ENCODE measurements at places on chromosomes 1 and 21.

DNA sequence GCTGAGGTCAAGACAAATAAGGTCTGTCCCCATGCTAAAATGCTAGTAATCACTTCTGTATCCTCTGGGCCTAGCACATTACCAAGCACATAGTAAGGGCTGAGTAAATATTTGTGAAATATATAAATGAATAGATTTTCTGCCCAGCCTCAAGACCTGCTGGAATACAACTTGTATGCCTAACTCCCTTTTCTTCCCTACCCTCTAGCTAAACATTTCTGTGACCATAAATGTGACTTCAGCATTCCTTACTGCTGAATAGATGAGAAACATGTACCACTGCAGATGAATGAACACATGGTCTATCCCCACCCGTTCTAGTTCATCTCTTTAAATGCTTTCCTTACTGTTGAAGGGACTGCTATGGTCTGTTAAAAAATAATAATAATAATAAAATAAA is 209.0 kb upstream of the HOOK1 start:
- DNase-seq = no peak

DNA sequence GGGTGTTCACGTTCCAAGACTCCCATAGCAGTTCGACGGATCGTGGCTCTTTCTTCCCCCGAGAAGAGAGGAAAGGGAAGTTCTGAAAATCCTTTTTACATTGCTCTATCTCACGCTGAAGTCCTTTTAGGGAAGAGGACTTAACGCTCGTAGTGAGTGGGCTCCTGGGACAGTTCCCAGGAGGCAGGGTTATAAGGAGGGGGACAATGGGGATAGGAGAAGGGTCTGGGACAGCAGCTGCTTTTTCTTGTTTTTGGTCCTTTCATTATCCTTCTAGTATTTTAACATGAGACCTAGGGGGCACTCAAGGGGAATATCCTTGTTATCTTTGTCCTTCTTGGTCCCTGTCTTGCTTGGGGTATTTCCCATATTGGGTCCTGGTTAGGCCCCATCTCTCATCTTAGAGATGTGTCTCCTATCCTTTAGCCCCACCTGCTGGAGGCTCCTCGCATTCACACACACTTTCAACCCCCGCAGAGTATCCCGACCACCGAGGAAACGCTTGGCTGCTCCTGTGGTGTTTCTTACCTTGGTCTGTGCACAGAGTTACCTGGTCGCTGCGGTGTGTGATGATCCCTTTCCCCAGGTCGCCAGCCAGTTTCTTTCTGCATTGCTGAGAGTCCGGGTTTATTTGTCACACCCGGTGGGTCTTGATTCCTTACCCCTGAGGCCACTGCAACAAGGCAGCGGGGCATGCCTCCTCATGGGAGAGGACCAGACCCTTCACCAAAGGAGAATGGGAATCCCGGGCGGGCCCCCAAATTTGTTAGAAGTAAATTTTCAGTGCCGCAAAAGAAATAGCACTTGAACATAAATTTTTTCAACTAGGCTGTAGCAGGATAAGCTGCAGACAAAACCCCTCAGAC is 29.7 kb downstream of the SCCPDH start:
- peak; percentile 16 for DNase-seq

- no peak for DNase-seq
These were observed 70.7 kb downstream of the COL24A1 start for GRCh38 chr1:86085741-86086409.

DNA sequence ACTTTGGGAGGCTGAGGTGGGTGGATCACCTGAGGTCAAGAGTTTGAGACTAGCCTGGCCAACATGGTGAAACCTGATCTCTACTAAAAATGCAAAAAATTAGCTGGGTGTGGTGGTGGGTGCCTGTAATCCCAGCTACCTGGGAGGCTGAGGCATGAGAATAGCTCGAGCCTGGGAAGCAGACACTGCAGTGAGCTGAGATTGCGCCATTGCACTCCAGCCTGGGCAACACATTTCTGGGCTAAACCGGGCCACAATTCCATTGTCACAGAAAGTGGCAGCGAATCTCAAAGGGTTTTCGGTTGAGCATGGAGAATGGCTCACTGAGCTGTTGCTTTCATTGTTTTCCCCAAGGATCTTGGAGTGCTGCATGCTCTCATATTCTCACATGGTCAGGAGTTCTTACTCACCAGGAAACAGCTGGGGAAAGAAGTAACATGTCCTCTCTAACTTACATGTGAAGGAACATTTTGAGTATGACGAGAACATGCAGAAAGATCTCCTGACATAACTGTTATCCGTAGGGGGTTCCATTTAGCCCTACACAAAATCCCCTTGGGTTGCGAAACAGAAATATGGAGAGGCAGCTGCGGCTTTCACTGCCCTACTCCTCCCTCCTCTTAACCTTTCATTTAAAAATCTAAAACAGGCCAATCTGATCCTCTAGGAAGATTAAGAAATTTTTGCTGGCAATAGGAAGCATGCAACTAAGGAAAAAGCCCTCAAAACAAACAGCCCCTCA is 341.1 kb downstream of the PCP4 start:
- DNase-seq = no peak

DNA sequence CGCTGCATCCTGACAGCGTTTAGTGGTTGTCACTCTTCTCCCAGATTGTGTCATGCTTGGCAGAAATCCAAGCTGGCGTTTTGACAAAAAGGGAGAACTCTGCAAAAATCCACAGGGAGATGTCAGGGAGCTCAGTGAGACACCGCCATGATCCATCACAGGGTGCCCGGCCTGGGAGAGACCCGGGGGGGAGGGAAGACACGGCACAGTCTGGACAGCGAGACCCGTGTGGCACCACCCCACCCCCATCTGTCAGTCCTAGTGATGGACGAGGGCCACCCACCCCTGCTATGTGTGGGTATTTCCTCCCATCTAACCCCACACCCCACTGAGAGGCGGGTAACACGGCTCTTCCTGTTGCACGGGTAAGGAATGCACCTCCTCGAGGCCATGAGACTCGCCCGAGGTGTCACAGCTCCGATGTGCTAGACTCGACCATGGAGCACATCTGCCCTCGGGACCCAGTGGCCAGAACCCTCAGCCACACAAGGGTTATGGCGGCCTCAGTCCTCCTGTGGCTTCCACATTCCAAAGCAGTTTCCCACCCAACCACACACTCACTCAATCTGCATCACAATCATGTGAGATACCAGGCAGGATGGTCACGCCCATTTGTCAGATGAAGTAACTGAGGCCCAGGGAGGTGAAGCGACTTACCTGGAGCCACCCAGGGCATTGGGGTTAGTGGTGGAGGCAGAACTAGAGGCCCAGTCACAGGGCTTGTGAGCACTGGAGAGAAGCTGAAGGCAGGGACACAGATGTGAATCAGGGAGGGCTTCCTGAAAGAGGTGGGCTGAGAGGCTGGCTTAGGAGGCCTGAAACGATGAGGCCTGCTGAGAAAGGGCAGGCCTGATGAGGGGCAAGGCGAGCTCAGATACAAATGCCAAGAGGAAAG is 688.5 kb downstream of the MATN1 start:
- no peak for DNase-seq

DNA sequence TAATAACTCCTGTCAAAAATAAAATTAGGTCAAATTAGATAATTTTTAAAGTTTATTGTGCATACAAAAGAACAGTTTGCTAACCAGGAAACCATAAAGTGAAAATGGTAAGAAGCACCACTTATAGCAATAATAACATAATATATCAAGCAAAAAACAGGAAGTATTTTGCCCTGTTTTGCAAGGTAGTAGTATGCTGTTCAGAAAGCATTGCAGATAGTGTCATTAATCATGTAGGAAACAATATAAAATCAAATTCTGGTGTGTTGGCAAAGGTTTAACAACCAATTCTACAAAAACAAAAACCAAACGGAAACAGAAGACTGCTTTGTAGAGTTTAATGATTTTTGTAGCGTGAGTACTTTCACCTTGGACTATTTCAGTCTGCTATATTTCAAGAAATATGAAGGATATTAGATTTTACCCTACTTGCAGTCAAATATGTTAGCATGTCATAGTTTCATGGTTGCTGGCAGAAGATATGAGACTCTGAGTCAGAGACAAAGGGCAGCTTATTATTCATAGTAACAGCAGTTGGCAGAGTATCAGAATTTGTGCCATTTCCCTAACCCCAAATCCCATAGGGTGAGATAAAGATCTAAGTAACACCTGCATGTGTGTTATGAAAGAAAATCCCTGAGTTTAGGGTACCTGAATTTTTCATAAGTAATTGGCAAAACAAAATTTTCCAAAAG is 729.0 kb upstream of the BRINP3 start:
- no peak for DNase-seq

DNA sequence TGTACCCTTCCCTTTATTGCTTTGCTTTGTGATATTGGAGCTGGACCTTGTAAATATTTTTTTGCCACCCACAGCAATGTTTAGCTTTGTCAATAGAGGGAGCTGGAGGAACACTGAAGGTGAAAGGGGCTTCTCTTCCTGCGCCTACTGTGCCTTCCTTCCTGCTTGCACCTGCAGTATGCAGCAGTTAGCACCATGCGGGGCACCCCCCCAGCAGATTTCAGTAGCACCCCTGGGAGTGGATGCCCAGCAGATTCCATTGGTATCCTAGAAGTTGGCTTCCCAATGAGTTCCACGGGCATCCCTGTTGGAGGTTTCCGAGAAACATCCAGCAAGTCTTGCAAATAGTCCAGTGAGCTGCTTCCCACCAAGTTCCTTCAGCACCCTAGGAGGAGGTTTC is 25.6 kb downstream of the S100A10 start:
- peak; percentile 25 for DNase-seq

DNA sequence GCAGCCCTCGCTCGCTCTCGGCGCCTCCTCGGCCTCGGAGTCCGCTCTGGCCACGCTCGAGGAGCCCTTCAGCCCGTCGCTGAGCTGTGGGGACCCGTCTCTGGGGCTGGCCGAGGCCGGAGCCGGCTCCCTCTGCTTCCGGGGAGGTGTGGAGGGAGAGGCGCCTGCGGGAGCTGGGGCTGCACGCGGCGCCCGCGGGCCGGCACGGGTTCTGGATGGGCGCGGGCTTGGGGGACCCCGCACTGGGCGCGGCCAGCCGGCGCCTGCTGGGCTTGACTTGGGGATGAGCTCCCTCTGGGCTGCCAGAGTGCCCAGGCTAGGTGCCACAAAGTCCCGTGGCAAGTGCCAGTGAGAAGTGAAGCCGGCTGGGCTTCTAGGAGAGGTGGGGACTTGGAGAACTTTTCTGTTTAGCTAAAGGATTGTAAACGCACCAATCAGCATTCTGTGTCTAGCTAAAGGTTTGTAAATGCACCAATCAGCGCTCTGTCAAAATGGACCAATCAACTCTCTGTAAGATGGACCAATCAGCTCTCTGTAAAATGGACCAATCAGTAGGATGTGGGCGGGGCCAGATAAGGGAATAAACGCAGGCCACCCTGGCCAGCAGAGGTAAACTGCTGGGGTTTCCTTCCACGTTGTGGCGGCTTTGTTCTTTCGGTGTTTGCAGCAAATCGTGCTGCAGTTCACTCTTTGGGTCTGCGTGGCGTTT is 20.2 kb downstream of the EXOC8 start:
- DNase-seq = no peak

- DNase-seq = no peak
These were observed 136.6 kb downstream of the LYPLAL1 start for GRCh38 chr1:219310181-219310728.

DNA sequence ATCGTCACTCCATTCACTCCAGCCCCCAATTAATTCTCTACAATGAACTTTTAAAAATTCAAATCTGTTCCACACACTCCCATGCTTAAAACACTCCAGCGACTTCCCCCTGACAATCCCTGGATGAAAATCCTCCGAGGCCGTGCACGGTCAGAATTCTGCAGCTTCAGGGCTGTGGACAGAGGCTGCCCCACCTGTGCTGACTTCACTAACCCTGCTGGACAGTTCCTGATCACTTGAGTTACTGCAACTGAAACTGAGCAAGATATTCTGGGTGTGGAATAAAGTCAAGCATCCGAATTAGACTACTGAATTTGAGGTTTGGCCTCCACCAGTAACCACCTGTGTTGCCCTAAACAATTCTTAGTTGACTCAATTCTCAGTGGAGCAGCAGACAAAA is 1.0 kb upstream of the JAK1 start:
- no peak for DNase-seq

GRCh38 chr1:41728403-41729202 is 190.1 kb downstream of the HIVEP3 start:
- no peak for DNase-seq

GRCh38 chr1:56484695-56485094 is 94.7 kb downstream of the PLPP3 start:
- no peak for DNase-seq

- DNase-seq = no peak
These were observed 2.1 kb downstream of the KIF1B start for GRCh38 chr1:10212476-10212875.

GRCh38 chr1:234965111-234965510 is 163.5 kb downstream of the TOMM20 start:
- no peak for DNase-seq

DNA sequence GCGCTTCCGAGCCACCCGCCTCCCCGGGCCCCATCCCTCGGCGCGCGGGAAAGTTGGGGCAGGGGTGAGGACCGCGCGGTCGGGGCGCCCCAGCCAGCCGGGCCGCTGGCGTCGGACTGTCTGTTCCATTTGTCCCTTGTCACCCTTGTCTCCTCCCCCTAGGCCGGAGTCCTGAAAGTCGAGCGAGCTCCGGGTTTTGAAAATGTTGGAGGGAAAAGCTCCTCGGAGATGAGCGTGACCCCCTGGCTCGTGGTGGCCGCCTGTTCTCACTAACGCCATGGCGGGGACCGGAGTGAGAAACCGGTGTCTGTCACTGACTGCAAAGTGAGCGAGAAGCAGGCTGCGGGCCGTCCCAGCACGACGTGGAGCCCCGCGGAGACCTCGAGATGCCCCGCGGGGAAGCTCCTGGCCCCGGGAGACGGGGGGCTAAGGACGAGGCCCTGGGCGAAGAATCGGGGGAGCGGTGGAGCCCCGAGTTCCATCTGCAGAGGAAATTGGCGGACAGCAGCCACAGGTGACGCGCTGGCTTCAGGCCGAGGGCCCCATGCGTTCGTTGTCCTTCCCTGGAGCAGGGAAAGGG is 491 bp downstream of the PER3 start:
- no peak for DNase-seq

GRCh38 chr1:36176106-36176949 is 20.4 kb downstream of the MAP7D1 start:
- DNase-seq = no peak

DNA sequence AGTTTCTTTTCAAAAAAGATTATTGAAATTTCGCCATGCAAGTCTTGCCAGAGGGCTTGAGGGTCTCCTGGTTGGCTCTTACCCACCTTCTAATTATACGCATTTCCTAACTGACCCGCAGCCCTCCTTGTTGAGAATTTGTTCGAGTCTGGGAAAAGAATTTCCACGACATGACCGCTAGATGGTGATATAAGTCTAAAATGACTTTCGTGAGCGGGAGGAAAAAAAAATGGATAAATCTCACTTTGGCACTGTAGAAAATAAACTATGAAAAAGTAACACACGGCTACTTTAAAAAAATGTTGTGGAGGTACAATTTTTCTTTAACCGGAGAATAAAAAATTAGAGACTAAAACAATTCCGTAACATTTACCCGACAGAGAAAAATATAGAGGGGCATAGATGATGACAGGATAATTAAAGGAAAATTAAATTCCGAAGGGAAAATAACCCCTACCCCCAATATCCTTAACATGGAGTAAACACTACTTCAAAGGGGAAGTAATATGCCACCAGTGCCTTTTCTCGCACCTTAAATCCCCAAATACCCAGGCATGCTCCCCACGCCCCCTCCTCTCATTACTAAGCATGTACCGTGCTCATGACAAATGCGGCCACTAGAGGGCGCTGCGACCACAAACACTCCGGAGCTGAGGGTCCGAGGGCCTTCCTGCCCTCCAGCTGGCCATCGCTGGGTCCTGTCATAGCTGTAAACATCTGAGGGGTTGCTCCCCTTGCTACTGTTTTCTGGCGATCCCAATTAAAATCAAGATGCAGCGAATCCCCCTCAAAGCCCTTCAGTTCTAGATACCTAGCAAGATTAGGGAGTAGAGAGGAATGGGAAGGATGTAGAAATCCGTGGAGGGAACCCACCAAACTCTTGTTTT is 266.9 kb downstream of the ASTN1 start:
- no peak for DNase-seq
